ENCODE measurements at places on chromosomes 13 and 19.

- DNase-seq, result no peak
These were observed 553.1 kb downstream of the EFNB2 start for GRCh38 chr13:105982219-105982930.

DNA sequence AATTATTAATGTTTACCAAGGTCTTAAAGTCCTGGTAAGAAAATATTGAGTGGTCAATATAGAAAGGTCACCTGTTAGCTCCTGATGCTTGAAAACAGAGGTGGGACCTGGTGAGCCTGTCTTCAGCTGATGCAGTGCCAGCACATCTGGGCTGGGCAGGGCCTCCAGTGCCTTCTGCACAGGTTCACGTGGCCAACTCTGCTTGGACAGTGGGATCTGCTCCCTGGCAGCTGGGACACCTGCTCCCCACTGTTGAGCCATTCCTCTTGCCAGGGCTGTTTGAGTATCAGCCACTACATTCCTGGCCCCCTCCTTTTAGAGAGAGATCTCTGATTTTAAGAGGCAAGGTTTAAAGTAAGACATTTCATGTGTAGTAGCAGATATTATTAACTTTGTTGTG, 135.0 kb downstream of the TM9SF2 start:
- DNase-seq, result no peak

GRCh38 chr13:94968040-94968756, 255.9 kb upstream of the SOX21 start:
- DNase-seq, result no peak

DNA sequence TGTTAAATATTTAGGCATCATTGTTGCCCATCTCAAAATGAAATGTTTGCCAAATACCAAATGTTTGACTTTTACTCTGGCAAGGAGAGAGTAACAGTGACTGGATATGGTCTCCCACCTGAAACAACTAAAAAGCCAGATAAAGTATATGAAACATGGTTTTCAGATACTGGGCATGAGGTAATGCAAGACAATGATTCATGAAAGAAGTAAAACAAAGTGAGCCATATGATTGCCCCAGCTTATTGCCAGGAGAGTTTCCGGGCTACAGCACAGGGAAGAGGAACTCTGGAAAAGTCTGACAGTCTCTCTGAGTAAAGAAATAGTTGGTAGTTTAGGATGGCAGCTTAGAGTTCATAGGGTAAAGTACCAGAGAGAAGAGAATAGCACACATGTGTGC, 354.6 kb downstream of the DNAJC15 start:
- no peak for DNase-seq

- DNase-seq, result no peak
These were observed 18.6 kb downstream of the DEDD2 start for GRCh38 chr19:42198676-42199439.

- DNase-seq, result no peak
These were observed 4.3 kb upstream of the NR2F6 start for GRCh38 chr19:17249887-17250548.

- no peak for DNase-seq
These were observed 63.0 kb downstream of the RFX2 start for GRCh38 chr19:6047256-6047655.

DNA sequence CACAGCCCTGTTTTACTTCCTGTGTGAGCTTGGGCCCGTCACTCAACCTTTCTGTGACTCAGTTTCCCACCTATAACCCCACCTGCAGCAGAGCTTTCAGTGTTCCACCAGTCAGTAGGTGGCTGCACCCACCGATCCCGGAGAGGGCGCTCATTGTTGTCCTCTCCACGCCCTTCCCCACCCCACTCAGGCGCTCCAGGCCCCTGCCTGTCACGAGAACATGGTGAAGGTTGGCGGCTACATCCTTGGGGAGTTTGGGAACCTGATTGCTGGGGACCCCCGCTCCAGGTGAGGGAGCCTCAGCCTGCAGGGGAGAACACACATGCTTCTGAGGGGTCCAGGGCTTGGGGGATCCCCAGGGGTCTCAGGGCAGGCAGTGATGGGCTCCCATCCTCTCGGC, 12.3 kb downstream of the FUZ start:
- DNase-seq, result no peak

- no peak for DNase-seq
These were observed 34.4 kb downstream of the MZT1 start for GRCh38 chr13:72692884-72693514.

DNA sequence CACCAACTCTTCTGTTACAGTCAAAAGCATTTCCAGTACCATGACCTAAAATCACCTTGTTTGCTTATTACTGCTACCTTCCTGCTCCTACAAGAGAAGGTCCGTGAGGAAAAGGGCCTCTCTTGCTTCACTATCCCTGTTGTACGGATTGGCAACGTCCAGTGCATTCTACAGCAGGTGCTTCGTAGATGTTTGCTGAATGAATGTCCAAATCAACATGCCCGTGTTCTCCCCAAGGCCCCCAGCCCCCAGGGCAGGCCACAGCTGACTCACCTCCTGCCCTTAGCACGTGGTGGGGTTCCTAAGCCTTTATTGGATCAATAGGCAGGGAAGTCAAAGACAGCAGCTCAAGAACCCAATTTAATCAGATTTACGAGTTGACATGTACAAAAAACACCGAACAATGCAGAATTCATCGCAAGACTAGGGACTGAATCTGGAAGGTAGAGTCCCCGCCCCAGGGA, 5.5 kb upstream of the NAPA start:
- no peak for DNase-seq

DNA sequence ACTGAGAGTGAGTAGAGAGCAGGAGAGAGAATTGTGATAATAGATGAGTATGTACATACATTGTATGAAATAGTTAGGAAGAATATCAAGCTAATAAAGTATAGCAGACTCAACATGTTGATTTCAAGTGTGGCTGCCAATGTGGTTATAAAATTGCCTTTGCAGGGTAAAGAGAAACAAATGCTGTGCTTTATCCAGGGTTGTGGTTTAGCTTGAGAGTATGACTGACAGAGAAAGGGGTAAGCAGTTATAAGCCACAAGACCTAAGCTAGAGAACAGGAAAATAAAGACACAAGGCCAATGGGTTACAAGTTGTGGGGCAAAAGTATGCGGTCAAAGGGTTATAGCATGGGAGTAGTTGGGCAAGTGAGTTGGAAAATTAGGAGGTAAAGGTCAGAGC, 1217.5 kb downstream of the DIAPH3 start:
- no peak for DNase-seq

Measured in activated CD4-positive, CD25-positive, alpha-beta regulatory T cell (primary cell).